Stimulated activated CD4-positive, alpha-beta T cell treated with anti-CD3 and anti-CD28 coated beads, Interleukin-12 subunit alpha, Interleukin-12 subunit beta, amount 100 ng/mL, for 48 hours (primary cell): ENCODE measurements at places on chromosomes 12 and 14.
A peak's percentile ranks its signal among the peaks of the same experiment; 100 is the strongest.

GRCh38 chr12:76874491-76875190 lies 4.2 kb downstream of the CSRP2 start:
- DNase-seq: no peak

DNA sequence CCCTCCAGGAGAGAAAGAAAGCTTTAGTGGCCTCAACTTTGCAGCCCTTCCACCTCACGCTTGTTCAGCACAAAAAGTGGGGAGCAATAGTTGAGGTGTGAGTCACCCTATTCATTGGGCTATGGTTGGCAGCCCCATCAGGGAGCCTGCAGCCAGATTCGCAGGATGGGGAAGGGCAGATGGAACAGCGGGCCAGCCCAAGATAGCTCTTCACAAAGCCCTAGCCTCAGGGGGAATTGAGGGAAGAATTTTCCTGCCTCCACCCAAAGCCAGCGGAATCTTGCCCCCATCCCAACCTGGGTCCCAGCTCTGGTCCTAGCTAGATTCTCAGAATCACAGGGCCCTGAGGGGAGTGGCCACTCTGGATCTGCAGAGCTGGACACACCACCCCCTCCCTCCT lies 3.6 kb upstream of the KRT5 start:
- no peak for DNase-seq

GRCh38 chr12:111174251-111174960 lies 194.5 kb downstream of the PHETA1 start:
- DNase-seq: no peak

DNA sequence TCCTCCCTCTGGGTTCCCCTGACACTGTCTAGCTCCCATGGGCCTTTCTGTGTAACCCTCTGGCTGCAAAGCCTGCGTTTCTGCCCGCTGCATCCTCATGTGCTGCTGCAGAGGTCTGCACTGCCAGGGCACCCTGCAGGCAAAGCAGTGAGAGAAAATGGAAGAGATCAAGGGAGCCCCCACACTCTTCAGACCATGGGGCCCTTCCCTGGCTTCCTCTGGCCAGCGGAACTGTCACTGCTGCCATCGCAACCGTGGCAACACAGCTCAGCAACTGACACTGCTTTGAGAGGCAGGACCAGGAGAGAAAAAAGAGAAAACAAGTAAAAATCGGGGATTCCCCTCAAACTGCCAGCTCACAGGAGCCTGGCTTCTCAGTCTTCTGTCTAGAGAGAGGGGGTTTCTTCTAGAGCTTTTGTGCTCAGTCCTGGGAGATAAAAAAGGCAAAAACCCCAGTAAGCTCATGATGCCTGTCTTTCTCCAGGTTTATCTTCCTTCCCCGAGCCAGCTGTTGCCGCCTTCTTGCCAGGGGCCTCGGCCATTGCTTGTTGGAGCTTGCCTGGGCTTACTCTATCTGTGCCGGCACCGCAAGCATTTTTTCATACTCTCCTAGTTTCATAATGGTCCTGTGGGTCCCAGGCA lies 38.9 kb downstream of the C14orf132 start:
- DNase-seq: no peak

- peak; percentile 30 for DNase-seq
These were observed 86.3 kb downstream of the VWF start for GRCh38 chr12:6038160-6038559.

- DNase-seq: no peak
These were observed 469 bp upstream of the LRFN5 start for GRCh38 chr14:41606282-41606531.

- DNase-seq: no peak
These were observed 1.4 kb downstream of the C14orf180 start for GRCh38 chr14:104580961-104581360.

DNA sequence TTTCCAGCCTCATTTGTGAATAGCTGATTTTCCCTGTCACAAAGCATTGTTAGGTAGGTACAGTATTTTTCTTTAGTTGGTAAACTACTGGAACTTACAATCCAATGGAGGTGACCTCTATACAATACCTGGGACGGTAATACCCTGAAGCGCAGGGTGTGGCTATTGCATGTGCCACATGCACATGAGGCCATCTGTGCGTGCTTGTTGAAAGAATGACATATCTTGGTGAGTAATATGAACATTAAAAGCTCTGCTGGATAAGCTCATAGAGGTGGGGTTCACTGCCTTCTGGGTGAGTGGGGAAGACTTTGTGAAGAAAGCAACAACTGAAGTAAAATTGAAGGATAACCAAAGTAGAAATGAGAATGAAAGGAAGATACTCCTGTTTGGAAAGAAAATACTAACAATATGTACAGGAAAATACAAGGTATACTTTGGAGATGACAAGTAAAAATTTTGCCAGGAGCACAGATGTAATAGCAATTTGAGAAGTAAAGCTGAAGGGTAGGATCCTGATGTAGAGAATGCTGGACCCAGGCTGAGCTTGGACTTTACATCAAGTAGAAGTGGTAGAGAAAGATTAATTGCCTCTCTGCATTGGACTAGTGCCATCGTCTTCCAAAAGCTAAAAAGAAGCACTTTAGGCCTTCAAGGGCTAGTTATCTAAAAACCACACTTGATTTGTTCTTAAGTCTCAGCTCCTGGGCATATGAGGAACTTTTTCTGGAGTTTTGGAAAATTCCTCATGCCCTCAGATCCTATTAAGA lies 97.1 kb downstream of the SLC38A6 start:
- no peak for DNase-seq

- no peak for DNase-seq
These were observed 1.3 kb upstream of the DAAM1 start for GRCh38 chr14:59187118-59187517.

DNA sequence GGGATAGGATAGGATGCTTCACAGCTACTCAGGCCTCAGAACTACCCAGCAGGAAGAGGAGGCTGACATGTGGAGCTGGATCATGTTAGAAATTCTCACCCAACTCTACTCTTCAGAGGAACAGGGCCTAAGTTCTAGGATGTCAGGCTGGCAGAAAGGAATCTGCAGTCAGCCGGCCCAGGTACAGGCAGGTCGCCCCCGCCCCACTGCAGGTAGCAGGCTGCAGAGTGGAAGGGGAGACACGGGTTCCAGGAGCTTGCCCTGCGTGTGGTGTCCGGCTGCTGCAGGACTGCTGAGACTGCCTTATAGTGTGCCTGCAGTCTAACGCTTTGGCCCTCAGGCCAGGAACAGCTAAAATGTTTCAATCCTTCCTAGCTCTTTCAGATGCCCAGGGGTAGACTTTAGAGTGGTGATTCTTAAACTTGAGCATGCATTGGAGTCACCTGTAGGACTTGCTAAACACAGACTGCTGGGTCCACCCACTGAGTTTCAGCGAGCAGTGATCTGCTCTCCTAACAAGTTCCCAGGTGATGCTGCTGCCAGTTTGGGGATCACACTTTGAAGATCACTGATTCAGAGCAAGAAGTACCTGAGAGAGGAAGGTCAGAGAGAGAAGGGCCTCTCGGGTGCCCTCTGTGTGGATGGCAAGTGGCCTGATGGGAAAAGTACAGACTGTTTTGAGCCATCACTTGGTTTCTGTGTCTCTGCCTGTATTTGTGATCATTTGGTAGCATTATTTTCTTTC lies 153.6 kb downstream of the PPM1H start:
- no peak for DNase-seq

GRCh38 chr14:80608563-80608962 lies 333.0 kb downstream of the CEP128 start:
- no peak for DNase-seq

- no peak for DNase-seq
These were observed 74.5 kb downstream of the B4GALNT3 start for GRCh38 chr12:534216-534615.

DNA sequence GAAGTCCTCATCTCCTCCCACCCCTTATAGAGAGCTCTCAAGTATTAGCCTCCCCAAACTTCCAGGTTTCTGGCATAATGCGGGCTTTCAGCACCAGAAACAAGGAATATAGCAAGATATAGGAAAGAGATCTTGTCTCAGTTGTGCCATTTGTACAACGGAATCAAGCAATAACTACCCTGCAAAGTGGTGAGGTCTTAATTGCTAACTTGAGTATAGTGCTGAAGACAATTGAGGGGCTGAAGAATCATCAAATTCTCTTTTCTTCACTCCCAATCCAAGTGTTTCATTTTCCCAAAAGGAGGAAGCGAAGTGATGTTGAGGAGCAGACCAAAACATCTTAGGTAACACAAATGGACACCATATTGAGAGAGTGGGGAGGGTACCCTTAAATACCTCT lies 26.8 kb upstream of the ANP32D start:
- DNase-seq: no peak

GRCh38 chr12:54977155-54977554 lies 7.4 kb downstream of the TESPA1 start:
- DNase-seq: no peak

GRCh38 chr14:85536833-85537190 lies 6.9 kb downstream of the FLRT2 start:
- DNase-seq: no peak

DNA sequence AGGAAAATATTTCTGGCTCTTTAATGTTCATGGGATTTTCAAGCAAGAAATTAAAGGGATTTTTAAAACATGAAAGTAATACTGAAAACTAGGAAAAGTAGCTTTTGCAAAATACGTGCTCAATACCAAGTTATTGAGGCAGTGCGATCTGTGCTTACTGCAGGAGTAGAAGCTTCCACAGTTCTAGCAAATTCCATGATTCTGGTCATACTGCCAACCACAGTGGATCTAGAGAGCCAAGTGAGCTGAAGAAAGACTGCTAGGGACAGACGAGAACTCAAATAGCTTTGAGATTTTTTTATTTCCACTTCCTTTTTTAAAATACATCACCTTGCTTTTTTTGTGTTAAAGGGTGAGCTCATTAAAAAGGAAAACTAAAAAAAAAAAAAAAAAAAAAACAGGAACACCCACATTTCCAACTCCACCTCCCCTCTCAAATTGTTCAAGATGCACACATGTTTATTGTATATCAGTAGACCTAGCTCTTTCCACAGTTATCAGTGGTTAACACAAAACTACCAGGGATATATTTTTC lies 26.2 kb downstream of the EGLN3 start:
- no peak for DNase-seq

- no peak for DNase-seq
These were observed 30.5 kb upstream of the AP4S1 start for GRCh38 chr14:30994681-30995620.

DNA sequence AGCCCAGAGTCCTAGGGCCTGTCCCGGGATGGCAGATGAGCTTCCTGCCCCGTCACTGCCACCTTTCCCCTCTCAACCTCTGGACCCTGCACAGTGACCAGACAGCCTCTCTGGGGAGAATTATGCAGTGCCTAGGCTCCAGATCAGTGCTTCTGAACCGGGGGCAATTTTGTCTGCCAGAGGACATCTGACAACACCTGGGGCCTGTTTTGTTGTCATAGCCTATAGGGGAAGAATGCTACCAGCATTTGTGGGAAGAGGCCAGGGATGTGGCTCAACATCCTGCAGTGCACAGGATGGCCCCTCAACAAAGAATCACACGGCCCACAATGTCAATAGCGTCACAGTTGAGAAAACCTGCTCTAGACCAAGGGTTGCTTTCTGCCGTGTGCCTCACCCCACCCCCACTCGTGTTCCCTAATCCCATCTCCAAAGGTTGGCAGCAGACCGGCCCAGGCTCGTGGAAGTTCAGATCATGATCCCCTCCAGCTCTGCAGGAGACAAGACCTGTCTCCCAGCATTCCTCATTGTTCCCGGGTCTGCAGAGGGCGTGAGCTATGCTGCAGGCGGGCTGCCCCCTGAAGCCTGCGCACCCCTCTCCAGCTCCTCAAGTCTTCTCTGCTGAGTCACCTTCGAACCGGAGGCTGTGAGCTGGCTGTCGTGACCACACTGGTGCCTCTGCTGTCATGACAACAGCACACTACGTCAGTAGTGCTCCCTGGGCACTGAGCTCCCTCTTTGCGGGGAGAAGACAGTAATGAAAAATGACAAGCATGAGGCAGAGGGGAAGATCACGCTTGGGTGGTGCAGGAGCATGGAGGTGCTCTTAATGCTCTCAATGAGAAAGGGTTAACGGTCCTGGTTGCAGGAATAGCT lies 2.0 kb upstream of the GAPDH start:
- DNase-seq: peak; percentile 79

- no peak for DNase-seq
These were observed 161.4 kb downstream of the NDUFA12 start for GRCh38 chr12:94841904-94842610.

DNA sequence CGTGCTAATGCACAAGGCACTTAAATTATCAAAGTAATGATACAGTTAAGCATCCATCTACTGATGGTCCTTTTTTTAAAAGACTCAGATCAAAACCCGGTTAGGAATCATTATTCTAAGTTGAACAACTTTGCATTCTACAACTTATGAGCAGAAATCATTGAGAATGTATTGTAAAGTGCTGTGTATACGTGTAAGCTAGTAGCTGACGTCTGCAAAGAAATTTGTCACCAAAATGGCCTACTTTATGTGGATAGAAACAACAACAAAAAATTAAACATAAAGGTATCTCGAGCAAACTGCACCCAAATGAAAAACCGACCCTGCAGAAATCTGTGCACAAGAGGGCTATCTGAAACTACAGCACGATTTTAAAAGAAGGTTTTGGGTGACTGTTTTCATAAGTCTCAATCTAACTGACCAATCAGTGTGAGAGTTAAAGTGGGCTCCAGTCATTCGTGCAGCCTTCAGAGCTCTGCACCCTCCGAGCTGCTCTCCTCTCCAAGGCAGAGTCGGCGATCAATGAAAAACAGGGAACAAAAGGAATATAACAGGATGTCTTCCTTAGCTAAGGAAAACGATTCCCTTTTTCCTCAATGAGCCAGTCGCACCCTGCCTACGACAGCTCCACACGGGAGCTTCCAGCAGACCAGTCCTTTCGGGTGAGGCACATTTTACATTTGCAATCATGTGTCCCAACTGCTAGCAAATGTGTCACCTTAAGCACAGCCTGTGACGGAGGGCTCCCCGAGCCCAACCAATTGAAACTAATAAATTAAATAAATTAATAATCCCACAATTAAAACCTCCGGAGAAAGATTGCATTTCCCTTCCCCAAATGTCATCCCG lies 200.7 kb upstream of the FOXN3 start:
- DNase-seq: no peak

DNA sequence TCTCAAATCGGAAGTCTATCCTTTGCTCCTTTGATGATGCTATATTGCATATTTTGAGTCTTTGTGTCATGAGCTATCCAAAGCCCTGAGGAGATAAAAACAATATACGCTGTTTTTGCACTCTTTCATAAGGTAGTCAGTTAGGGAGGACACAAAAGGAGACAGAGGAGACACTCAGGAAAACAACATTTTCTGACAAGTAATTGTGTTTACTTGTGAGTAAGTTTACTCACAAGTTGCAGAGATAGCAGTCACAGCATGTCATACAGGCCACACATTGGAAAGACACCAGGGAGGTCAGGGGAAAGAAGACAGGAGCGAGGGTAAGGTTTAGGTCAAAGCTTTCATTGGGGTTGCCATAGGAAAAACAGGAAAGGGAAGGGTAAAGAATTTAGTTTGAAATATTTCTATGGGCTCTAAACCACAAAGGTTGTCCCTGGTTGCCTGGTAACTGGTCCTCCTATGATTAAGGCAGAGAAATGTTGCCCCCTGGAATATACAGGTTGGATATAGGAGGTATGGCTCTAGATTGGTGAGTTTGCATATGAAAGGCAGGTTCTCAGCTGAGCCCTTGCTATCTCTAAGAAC lies 7.4 kb upstream of the GABARAPL1 start:
- DNase-seq: no peak
